ENCODE measurements at places on chromosomes 1 and 21. TPM values are rescaled to one million over a fixed set of nuclear protein-coding genes. Genes with fewer than 3 reads are reported as not detected.

The LRIG2 gene
- total RNA-seq, result 9.5 TPM

The SLC44A5 gene
- not detected for total RNA-seq

The RCAN1 gene
- 28.4 TPM for total RNA-seq

The MCOLN2 gene
- 62.7 TPM for total RNA-seq

The MYOG gene
- not detected for total RNA-seq

The IFNLR1 gene
- 35.0 TPM for total RNA-seq

- no peak for DNase-seq
These were observed 11.7 kb downstream of the GADD45A start for GRCh38 chr1:67696708-67697107.

- DNase-seq, result no peak
These were observed 21.3 kb upstream of the ATF3 start for GRCh38 chr1:212587016-212587887.

GRCh38 chr1:224067621-224068457 is 46.1 kb upstream of the FBXO28 start:
- DNase-seq, result no peak

GRCh38 chr1:113140588-113141446 is 67.8 kb downstream of the LRIG2 start:
- DNase-seq, result peak; percentile 49

DNA sequence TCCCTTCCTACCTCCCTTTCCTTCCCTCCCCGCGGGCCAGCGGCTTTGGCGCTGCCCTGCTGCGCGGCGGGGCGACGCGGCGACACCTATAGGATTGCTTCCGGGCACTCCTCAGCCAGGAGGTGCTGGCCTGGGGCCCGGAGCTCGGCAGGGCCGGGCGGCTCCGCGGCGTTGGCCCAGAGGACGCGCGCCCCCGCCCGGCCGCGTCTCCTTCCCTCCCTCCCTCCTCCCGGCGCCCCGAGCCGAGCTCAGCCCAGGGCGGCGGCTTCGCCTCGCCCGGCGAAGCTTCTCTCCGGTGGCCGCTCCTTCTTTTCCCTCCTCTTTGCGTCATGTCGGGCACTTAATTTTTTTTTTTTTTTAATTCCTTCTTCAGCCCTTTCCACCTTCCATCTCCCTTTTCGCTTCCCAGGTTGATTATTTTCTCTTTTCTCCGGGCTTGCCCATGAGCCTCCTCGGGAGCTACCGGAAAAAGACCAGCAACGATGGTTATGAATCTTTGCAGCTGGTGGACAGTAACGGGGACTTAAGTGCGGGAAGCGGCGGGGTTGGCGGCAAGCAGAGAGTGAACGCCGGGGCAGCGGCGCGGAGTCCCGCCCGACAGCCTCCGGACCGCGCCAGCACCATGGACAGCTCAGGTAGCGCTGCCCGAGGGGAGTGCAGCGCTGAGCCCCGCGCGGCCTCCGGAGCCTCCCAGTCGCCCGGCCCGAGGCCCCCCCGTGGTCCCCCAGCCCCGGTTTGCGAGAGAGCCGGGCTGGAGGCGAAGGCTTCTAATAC is at the start of gene DNAJC6:
TSS of gene DNAJC6 (plus strand) at position 240 of the 774 bp plus-strand sequence. CDS start at position 443, 203 bp downstream.
- peak; percentile 67 for DNase-seq
